Lung microvascular endothelial cell (primary cell): ENCODE measurements at places on chromosomes 7 and 10. TPM values are rescaled to one million over a fixed set of nuclear protein-coding genes. Genes with fewer than 3 reads are reported as not detected.

DNA sequence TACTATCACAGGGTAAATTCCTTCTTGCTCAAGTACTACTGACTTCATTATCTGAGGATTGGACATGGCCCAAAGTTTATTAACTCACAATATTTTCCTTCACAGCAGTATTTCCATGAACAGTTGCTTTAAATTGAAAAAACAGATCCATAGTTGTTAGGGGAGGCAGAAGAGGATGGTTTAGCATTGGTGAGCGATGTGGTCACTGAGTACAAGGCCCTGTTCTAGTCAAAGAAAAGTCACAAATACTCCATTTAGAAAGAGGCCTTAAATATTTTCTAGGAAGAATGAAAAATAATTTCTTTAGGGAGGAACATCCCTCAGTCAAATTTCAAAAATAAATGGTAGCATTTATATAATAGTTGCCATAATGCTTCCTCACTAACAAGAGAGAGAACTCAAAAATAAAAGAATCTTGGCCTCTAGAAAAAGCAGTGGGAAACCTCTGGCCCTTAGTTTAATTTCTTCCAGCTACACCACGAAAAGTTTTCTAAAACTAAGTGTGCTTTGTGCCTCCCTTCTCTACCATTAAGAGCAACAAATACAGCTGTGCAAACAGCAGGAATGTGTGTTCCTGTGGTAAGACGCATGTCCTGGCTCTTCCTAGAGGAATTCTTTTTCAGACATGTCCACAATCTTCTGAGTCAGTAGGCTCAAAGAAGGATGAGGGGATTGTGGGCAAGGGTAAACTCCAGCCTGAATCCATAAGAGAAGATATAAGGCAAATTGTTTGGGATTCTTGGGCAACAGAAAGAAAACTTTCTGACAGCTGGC lies 105.7 kb downstream of the HOXA1 start:
- no peak for DNase-seq

GRCh38 chr10:21432266-21432665 lies 93.2 kb downstream of the SKIDA1 start:
- DNase-seq = no peak

CRYGN gene
- not detected in 2 replicates for total RNA-seq

DNA sequence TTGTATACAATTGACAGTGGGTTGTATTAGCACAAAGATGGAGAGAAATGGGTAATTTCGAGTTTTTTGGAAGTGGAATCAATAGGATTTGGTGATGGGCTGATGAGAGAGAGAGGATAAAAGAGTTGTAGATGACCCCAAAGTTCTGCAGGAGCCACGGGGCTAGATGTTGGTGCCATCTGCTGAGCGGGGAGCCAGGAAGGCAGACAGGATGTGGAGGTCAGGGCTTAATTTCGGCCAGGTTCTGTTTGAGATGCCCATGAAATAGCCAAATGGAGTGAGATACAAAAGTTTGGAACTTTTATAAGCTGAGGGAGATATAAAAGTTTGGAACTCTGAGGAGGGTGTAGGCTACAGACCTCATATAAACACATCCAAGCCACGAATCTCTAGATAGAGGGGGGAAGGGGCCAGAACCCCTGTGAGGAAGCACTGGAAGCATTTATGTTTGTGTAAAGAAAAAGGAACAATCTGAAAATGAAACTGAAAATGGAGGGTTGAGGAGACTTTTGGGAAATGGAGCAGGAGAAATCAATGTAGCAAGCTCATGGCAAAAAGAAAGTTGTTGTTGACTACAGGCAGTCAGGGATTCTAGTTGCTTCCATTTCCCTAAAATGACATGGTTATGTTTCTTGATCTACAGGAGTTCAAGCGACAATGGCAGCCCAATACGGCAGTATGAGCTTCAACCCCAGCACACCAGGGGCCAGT lies 2.2 kb downstream of the GIMAP4 start:
- peak; percentile 9 for DNase-seq

ZNF853 gene
- total RNA-seq = 1.1 and 4.8 TPM in 2 replicates

DNA sequence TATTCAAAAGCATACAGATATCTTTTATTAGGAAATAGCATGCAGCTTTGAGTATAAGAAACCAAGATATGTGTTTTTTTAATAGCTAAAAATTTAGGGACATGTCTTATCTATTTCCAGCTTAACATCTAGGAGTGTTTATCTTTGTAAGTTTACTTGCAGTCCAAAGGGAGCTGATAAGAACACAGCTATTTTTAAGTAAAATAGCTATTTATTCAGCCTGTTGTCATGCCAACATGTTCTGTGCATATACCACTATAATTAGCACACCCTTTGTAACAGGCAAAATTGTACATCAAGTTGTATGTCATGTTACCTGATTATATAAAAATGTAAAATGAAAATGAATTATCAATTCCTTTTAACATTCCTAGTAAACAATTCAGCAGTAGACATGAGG lies 29.6 kb downstream of the FAM133B start:
- no peak for DNase-seq

DNA sequence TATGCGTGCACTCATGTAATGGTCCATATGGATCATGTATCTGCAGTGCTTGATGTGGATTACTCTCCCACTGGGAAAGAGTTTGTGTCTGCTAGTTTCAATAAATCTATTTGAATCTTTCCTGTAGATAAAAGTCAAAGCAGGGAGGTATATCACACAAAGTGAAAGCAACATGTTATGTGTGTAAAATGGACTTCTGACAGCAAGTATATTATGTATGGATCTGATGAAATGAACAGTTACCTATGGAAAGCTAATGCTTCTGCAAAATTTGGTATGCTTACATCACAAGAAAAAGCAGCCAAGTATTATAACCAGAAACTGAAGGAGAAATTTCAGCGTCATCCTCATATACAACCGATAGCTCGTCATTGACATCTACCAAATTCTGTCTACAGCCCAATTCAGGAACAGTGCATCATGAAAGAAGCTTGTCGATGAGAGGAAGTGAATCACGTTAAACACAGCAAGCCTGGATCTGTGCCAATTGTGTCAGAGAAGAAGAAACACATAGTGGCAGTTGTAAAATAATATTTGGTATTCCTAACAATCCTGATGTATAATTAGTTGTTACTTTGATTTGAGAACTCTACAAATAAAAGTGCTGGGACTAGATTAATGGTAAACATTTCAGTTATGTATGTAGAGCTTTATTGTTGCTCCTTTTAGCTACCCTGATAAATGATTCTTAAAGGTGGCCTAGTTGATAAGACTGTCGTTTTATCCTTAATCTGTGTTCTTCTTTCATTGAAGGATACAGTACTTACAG lies 14.2 kb upstream of the SYPL1 start:
- peak; percentile 92 for DNase-seq

DNA sequence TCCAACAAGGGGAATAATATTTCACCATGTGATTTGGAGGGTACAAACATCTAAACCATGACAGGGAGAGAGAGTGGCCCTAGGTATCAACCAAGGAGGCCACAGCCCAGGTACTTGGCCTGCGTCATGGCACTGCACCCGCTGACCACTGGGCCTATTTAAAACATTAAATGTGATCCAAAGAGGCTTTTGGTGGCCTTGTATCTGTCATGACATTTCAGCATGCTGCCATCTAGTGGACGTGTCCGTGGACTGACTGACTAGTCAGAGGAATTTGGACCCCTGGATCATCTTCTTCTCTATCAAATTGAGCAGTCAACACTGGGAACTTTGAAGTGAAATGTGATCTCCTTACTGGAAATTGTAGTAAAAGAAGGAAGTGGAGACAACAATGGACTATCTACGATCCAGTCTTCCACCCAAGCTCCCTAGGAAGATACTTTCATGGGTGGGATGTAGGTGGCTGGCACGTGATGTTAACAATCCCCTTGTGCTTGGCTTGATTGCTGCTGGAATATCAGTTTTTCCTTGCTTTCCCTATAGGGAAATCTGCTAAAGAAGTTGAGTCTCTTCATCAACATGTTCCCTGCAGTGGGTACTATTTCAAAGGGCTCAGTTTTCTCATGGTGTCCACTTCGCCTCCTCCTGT lies 24.6 kb upstream of the ITGA8 start:
- DNase-seq = peak; percentile 77

- no peak for DNase-seq
Measured at GRCh38 chr10:98469001-98469931, 22.5 kb upstream of the HPS1 start.

DNA sequence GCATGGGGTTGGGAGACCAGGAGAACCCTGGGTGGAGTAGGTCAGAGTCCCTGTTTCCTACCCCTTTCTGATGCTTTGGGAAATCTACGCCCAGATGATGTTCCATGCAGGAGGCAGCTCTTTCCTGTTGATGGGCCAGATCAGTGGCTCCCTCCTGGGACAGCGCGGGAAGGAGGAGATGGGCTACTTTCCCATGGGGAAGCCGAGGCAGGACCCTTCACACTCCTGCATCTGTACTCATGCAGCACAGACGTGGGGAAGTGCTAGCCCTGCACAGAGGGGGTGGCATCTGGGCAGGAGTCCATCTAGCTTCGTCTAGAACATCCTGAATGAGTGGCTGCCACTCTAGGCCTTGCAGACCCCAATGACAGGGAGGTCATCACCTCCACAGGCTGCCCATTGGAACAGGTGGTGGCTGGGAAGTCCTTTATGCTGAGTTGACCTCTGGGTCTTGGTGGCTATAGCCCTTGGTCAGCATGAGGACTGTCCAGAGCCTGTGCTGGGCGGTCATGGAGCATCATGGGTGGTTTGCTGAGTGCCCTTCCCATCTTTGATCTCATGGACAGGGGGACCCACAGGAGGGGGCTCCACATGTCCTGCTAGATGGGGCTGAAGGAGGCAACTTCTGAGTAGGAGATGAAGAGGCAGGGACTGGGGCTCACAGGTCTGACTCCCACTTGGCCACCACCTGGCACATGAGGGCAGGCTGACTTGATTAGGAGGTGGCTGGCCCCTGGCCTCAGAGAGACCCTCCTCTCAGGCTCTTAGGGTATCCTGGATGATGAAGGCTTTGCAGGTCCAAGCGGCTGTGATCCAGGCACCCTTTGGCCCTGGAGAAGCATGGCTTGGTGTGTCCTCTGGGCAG lies 24.6 kb downstream of the RAMP3 start:
- no peak for DNase-seq

DNA sequence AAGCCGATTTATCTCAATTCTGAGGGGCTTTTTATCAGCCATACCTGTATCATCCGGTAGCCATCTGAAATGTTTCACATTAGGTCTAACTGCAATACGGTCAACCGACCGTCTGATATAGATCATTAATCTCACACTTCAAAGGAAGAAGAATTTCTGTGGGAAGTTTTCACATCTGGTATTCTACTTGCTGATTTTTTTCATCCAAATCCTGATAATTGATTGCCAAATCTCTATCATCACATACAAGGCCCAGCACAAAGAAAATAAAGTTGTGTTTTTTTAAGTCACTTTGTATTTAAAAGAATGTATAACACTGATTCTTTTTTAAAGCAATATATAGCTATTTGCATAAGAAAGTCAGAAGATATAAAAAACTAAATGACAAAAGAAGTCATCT lies 132.3 kb downstream of the DKK1 start:
- no peak for DNase-seq

POLR2J2 gene
- 0.65 and 2.4 TPM in 2 replicates for total RNA-seq

DNA sequence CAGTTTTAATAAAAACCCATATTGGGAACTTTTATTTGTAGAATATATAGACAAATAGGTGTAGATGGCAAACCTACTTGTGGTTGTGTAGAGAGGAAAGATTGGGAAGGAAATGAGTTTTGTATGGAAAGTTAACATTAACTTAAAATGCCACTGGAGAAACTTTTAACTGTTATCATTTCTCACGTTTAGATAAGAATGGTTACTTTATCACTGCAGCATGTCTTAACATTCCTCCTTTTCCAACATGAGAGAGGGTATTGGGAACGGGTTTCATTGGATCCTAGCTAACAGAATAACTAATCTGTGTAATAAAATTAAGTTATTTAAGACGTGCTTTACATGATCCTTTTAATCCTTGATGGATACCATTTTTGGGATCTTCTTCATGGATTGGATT lies 1.8 kb downstream of the LUC7L2 start:
- no peak for DNase-seq

ARHGAP22 gene
- 1.4 and 7.0 TPM in 2 replicates for total RNA-seq

NEBL gene
- total RNA-seq = 1.7 and 4.4 TPM in 2 replicates

DNA sequence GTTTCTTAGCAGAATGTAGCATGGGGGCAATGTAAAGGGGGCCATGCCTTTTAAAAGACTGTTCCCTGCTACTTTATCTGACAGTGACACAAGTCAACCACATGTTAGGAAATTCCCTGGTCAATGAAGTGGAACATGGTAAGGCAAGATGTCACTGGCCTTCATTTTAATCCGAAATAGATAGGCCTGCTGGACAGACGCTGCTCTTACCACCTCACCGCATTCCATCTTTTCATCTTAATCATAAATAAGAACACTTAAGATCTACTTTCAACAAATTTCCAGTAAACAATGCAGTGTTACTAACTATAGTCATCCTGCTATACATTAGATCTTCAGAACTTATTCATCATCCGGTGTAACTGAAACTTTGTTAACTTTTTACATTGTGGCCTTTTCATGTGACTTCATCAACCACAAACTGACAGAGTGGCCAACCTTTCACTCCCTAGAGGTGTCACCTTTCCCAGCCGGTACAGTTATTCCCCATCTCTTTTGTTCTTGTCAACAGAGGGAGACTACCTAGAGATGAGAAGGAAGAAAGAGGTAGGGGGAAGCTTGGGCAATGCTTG lies 15.6 kb downstream of the ASB4 start:
- DNase-seq = no peak

DNA sequence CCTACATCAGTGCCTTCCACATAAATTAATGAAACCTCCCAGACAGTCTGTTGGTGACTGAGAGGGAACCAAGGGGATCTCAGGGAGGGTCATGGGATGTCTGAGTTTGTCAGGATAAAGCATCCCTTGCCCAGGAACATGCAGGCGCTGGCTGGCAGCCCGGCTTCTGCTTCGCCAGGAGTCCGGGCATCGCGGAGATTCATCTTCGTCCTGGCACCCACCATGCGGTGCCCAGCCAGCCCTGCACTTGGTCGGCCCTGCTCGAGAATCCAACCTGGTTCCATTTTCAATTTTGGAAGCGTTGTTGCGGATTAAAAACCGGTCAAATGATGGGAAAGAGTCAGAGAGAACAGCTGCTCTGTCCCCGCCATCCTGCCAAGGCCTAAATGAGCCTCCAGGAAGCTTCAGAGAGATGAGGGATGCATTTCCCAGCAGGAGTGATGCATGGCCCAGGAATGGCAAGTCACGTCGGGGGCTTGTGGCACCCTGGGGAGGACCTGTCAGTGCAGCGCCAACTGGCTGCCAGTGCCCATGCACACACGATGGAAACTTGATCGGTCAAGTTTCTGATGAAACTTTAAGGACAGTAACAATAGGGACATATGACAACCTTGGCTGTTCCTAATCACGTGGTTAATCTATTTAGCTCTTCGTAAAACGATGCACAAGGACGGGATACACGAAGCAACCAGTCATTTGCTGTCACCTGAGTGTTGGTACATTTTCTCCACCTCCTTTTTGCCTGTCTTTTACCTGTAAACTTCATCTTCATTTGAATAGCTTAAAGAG lies 260.8 kb upstream of the MKI67 start:
- no peak for DNase-seq

GRCh38 chr10:99788598-99789256 lies 6.3 kb downstream of the ABCC2 start:
- DNase-seq = no peak

BCCIP gene
- 22.2 and 31.7 TPM in 2 replicates for total RNA-seq

DNA sequence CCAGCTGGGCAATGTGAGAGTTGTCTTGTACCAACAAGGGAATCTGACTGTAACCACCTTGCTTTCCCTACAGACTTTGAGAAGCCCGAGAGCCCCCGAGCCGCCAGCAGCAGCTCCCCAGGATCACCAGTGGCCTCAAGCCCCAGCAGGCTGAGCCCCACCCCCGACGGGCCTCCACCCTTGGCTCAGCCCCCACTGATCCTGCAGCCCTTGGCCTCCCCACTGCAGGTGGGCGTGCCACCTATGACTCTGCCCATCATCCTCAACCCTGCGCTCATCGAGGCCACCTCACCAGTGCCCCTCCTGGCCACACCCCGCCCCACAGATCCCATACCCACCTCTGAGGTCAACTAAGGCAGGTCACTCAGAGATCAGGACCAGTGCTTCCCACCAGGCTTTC lies 13.5 kb upstream of the NFKB2 start:
- no peak for DNase-seq
